ENCODE measurements at places on chromosomes 4 and X.

- DNase-seq, result no peak
Observed at GRCh38 chrX:150517303-150517910, 51.0 kb upstream of the MTM1 start.

DNA sequence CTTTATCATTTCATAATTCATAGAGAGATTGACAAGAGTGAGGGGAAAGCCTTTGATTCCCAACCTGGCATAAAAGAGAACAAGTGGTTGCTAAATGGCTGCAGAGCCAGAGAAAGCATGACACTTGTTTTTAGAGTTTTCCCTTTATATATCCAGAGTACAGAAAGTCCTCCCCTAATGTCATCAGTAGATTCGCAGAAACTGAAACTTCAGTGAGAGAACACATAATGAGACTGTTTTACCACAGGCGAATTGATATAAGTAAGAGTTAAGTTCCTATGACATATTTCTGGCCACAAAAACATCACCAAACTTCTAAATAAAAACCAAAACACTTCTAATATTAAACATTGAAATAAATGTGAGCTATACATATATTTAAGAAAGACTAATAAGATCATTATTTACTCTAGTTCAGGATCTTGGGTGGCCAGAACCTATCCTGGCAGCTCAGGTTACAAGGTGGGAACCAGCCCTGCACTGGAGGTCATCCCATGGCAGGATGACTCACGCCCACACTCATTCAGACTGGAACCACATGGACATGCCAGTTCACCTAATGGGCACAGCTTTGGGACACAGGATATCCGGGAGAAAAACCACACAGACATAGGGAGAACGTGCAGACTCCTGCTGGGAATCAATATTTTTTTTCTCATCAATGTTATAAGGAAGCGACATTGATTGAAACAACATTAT lies 35.5 kb downstream of the NWD2 start:
- DNase-seq, result no peak

DNA sequence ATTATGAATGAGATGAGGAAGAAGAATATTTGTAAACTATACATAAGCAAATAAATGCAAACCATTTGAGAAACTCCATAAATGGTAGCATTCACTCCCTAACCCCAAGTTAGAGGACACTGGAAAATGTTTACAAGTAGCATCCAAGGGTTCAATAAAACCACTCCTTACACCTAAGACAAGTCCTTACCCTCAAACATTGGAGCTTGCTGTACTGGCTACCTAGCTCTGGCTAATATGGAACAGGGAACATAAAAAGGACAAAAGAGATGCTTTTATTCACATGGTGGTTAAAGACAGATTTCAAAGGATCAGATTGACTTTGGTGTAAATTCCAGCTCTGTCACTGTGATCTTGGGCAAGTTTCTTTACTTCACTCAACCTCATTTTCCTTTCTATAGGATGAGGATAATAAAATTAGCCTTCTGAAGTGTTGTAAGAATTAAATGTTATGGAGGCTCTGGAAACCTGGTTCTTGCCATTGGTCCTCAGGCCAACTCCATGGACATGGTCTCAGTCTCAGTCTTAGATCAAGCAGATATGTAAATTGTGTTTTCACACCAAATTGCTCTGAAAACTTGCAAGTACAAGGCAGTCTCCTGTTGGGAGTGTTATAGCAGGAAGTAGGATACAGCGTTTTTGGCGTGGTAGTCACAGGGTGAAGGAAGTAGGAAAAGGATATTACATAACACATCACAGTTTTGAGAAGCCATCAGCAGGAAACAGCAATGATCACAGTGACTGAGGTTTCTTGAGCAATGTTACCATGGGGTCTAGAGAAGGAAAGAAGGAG lies 3.3 kb downstream of the CXCL1 start:
- DNase-seq, result no peak

DNA sequence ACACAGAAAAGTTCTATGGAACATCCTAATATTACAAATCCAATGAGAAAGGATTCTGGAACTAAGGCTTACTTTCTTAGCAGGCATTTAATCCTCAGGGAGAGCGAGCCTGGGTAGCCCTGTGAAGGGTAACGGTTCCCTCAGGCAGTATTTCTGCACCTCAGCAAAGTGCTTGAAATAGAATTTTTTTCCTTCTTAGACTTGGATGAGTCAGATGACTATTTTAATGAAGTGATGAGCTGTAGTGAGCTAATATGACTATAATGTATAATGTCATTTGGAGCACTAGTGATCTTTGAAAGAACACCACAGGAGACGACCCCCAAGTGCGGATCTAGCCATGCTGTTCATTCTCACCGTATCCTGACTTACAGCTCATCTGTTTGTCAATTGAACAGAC lies 493.0 kb upstream of the FAM241A start:
- no peak for DNase-seq

- no peak for DNase-seq
Observed at GRCh38 chr4:385934-386707, 48.5 kb downstream of the ZNF141 start.

GRCh38 chr4:47533689-47534347 lies 48.7 kb downstream of the ATP10D start:
- DNase-seq, result no peak

GRCh38 chr4:94447754-94448411 lies 3.9 kb upstream of the PDLIM5 start:
- DNase-seq, result no peak

DNA sequence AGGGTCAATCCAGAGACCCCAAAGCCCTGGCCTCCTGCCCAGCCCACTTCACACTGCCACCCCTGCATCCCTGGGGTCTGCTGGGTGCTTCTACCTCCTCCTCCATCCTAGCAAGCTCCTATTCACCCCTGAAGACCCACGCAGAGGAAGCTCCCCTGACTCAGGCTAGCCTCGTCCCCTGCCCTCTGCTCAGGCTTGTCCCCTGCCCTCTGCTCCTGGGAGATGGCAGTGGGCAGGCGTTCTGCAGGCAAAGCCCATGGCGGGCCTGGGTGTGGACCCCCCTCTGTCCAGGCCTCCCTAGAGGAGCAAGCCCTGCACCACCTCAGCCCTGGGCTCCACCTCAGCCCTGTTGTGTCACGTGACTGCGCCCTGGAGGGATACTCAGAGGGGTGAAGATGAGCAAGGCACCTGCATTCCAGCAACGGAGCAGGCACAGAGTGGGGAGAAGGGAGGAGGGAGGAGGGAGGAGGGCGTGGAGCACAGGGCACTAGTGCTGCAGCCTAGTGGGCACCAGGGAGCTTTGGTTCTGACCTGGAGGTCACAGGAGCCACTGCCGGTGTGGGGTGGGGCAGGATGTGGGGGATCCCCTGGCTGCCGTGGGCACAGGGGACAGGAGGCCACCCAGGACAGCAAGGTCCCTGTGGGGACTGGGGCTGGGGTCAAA lies 27.6 kb upstream of the FGFR3 start:
- no peak for DNase-seq

- DNase-seq, result no peak
Observed at GRCh38 chrX:122703762-122704161, 480.3 kb upstream of the GRIA3 start.

DNA sequence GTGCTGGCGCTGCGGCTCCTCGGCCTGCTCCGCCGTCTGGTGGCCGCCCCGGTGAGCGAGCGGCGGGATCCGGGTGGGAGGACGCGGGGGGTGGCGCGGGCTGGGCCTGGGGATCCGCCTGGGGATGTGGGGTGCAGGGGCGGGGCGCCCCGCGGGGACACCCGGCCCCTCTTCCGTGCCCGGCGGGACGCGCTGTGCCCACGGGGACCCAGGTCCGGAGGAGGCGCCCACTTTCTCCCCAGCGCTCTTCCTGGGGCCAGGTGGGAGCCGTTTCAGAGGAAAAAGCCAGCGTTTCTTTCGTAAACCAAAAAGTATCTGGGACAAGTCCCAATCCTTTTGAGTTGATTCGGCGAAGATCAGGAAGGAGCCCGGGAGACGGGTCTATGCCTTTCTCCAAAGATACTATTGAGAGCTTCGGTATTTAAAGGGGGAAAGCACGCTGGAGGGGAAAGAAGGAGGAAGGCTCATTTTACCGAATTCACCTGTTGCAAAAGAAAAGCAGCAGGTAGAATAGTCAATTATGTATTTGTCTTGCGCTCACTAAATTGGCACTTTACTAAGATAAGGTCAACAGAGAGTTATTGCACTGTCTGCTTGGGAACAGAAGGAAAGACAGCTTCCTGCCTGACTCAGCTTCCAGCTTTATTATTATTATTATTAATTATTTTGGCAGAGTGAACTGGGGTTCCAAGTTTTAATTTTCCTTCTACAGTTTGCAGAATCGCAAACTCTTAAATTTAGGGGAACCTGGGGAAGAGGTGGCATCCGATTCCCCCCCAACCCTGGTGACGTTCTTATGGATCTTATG lies 81.5 kb upstream of the CD99 start:
- no peak for DNase-seq

- DNase-seq, result no peak
Observed at GRCh38 chr4:165326831-165327210, 648 bp upstream of the MSMO1 start.

- no peak for DNase-seq
Observed at GRCh38 chr4:2085496-2085901, 26.4 kb downstream of the NAT8L start.

DNA sequence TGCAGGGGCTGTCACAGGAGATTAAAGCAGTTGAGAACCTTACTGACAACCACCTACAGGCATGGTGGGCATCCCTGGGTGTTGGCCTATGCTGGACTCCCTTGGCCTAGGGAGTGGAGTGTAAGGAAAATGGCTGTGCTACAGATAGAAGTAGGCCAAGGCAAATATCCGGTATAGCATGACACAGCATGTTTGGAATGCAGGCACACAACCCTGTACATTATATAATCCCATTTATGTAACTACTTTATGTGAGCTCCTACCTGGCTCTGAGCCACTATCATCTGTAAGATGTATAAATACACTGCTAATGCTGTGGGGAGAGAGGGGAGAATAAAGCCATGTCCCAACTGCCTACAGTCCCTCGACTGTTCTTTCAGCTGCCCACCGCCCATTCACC lies 38.7 kb upstream of the KCTD8 start:
- DNase-seq, result no peak

GRCh38 chrX:101685923-101686322 lies 26.3 kb upstream of the ARMCX2 start:
- DNase-seq, result no peak

GRCh38 chr4:150126864-150127203 lies 48.6 kb downstream of the DCLK2 start:
- DNase-seq, result no peak

- no peak for DNase-seq
Observed at GRCh38 chr4:106671716-106672115, 303.1 kb upstream of the GIMD1 start.

- DNase-seq, result no peak
Observed at GRCh38 chr4:62015043-62015739, 815.1 kb downstream of the ADGRL3 start.

- no peak for DNase-seq
Observed at GRCh38 chr4:124499261-124499660, 213.3 kb downstream of the ANKRD50 start.

DNA sequence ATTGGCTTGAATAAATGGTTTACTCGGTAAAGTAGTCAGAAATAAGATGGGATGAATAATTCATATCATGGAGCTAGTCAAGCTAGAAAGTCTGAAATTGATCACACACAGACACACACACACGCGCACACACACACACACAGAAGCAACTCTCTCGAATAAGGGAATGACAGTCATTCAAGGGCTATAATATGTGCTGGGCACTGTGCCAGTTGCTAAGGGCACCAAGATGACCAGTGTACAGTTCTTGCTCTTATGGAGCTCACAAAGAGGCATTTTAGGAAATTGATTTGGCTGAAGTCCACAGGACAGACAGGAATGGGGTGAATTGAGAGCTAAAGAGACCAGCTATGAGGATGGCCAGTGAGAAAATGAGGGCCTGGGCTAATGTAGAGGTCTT lies 34.2 kb upstream of the SH3D19 start:
- no peak for DNase-seq

DNA sequence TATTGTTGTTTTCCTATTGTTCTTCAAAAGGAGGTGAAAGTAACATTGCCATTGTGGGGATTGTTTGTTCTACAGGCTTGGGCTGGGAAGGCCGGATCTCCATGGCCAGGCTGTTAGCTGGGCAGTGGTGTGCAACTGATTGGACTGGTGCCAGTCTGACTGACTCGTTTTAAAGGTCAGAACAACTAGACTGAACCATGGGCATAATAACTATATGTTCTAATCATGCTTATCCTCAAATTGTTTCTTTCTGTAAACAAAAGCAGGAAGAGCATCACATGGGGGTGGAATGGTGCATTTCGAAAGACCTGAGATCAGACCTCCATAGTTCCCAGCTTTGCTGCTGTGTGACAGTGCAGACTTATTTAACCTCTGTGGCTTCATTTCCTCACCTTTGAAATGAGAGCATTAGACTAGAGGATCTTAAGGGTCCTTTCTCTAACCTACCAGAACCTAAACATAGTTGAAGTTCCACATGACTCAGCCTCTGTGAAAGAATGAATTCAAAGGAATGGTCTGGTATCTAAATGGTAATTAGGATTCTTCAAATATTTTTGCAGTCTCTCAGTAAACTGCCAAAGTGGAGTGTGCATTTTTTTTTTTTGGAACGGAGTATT lies 66.7 kb upstream of the PGRMC2 start:
- no peak for DNase-seq

DNA sequence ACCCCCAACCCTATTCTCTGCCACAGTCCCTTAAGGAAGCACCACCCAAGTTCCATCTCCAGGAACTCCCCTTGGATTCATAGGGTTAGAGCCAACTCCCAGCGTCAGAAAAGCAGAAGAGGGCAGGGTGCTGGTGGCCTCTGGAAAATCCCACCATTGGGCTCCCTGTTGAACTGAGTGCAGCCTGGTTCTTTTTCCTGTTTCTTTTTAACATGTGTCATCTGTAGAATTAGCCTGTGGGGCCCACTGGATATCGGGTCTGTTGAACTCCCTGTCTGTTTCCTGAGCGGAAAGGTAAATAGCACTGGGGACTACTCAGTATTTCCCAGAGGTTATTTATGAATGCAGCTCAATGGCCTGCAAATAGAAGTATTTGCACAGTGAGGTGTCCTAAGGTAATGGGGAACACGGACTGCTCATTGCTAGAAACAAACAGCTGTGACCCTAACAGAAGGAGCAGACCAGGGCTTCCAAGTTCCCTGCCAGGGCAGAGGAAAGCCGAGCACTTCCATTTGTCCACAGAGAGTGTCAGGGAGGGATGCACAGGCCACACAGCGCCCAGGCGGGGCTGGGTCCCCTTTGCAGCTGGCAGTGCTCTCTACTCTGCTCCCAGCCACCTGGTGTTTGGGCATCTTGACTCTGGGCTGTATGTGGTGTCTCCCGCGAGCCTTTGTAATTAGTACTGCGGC lies 102.6 kb downstream of the FHDC1 start:
- DNase-seq, result no peak

- no peak for DNase-seq
Observed at GRCh38 chr4:79175716-79176115, 150.1 kb downstream of the NAA11 start.

DNA sequence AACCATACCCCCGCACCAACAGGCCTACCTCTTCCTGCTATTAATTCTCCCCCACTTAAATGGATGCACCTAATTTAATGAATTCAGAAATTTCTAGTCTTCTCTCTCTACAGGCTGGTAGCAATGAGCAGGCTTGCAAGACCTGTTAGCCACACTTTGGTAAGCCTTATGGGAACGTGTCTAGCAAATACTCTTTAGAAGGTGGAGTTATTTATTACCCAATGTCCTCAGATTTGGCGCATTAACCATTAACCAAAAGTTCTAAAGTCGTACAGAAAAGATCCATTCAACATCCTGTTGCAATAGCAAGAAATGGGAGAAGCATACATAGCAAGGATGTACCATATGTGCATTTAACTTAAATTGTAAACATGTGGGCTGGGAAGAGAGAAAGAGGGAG lies 47.5 kb downstream of the SLITRK2 start:
- DNase-seq, result no peak

- no peak for DNase-seq
Observed at GRCh38 chrX:151977009-151977408, 2.5 kb upstream of the GABRE start.

Measured in stimulated activated CD8-positive, alpha-beta memory T cell treated with anti-CD3 and anti-CD28 coated beads, Interleukin-7, amount 100 ng/mL, for 1 hour (primary cell).